ENCODE measurements at places on chromosomes 1 and 21.

DNA sequence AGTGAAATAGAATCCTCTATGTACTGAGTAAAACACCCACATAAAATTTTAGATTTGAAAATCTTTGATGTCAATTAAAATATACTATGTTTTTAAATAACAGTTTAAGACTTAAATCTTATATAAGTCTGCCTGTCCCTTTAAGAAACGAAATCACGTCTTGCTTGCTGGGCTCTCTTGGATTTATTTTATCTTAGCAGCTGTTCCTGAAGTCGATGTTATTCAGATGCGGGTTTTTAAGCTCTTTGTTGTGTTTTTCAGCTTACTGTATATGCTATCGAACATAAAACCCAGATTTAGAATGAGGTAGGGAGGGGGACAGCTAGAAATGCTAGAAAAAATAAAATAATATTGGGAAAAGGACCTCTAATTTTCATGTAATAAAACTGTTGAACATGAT lies 11.1 kb upstream of the SSX2IP start:
- H3K36me3 ChIP-seq, result no peaks in the 10 kb centered on the region
- no peak overlapping the region for H3K4me3 ChIP-seq
- peaks cover 15% of the 10 kb centered on the region for H3K4me1 ChIP-seq
- no peak for DNase-seq
- no peaks in the 10 kb centered on the region for H3K27me3 ChIP-seq

DNA sequence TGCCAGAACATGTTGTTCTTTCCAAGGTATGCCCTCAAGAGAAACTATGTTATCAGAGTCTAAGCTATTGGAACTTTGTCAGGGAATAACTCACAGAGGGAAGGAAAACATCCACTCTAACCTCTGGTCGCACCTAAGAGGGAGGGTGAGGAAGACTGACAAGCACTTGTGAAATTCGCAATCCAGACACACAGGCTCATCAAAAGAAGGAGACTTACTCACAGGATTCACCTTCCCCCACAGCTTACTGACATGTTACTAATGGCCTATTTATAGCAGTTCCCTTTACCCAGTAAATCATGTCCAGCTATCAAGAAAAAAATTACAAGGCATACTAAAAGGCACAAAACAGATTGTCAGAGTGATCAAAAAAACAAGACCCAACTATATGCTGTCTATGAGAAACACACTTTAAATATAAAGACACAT lies 36.9 kb downstream of the WDR64 start:
- H3K4me1 ChIP-seq, result peaks cover 14% of the 10 kb centered on the region
- H3K36me3 ChIP-seq, result no peaks in the 10 kb centered on the region
- peak; percentile 73 for DNase-seq
- H3K4me3 ChIP-seq, result no peak overlapping the region

GRCh38 chr1:184553845-184554244 lies 167.0 kb downstream of the C1orf21 start:
- peaks cover 11% of the 10 kb centered on the region for H3K4me1 ChIP-seq
- no peaks in the 10 kb centered on the region for H3K36me3 ChIP-seq
- DNase-seq, result no peak

- H3K36me3 ChIP-seq, result no peaks in the 10 kb centered on the region
- H3K27ac ChIP-seq, result peak overlapping the region; percentile 97
- H3K4me3 ChIP-seq, result no peak overlapping the region
- H3K4me1 ChIP-seq, result peaks cover 59% of the 10 kb centered on the region
Measured at GRCh38 chr1:85321237-85321964, 45.0 kb upstream of the BCL10 start.

- peaks cover 25% of the 10 kb centered on the region for H3K4me1 ChIP-seq
- no peak overlapping the region for H3K27ac ChIP-seq
- DNase-seq, result no peak
- H3K36me3 ChIP-seq, result peaks cover 28% of the 10 kb centered on the region
- no peaks in the 10 kb centered on the region for H3K27me3 ChIP-seq
- no peak overlapping the region for H3K4me3 ChIP-seq
Measured at GRCh38 chr1:160257411-160258015, 4.8 kb downstream of the DCAF8 start.

- no peaks in the 10 kb centered on the region for H3K27me3 ChIP-seq
- H3K4me3 ChIP-seq, result no peak overlapping the region
- H3K4me1 ChIP-seq, result peaks cover 14% of the 10 kb centered on the region
- H3K27ac ChIP-seq, result no peak overlapping the region
- no peaks in the 10 kb centered on the region for H3K36me3 ChIP-seq
- no peak for DNase-seq
Measured at GRCh38 chr1:102899935-102900334, 208.4 kb downstream of the COL11A1 start.

GRCh38 chr1:31809698-31810097 lies 6.1 kb downstream of the SPOCD1 start:
- H3K4me1 ChIP-seq, result no peaks in the 10 kb centered on the region
- H3K27me3 ChIP-seq, result no peaks in the 10 kb centered on the region
- H3K4me3 ChIP-seq, result no peak overlapping the region

- DNase-seq, result no peak
- no peaks in the 10 kb centered on the region for H3K4me1 ChIP-seq
- no peaks in the 10 kb centered on the region for H3K36me3 ChIP-seq
- no peak overlapping the region for H3K4me3 ChIP-seq
- H3K27me3 ChIP-seq, result no peaks in the 10 kb centered on the region
Measured at GRCh38 chr21:31136891-31137290, 98.6 kb upstream of the KRTAP19-8 start.

DNA sequence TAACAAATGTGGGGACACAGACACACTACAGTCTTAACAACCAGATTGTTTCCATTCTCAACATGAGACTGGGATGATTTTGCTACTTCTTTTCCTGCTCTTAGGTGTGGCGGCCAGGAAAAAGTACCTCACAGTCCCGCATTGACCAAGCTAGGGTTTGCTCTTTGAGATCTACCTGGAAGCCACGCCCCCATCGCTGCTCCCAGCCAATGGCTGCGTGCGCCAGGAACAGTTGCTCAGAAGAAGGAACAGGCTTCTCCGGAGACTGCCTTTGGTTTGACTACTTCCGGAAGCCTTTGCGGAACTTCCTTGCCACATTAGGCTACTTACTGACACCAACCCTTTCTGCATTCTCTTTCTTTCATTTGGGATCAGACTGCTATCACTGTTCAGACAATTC lies 44.2 kb upstream of the PLD5 start:
- no peaks in the 10 kb centered on the region for H3K27me3 ChIP-seq
- no peak overlapping the region for H3K27ac ChIP-seq
- no peaks in the 10 kb centered on the region for H3K4me1 ChIP-seq
- H3K4me3 ChIP-seq, result no peak overlapping the region
- no peaks in the 10 kb centered on the region for H3K36me3 ChIP-seq

GRCh38 chr1:218463194-218464156 lies 118.3 kb downstream of the TGFB2 start:
- no peak overlapping the region for H3K4me3 ChIP-seq
- H3K27me3 ChIP-seq, result no peaks in the 10 kb centered on the region
- H3K27ac ChIP-seq, result peak overlapping the region; percentile 72
- H3K4me1 ChIP-seq, result peaks cover 25% of the 10 kb centered on the region
- no peak for DNase-seq

DNA sequence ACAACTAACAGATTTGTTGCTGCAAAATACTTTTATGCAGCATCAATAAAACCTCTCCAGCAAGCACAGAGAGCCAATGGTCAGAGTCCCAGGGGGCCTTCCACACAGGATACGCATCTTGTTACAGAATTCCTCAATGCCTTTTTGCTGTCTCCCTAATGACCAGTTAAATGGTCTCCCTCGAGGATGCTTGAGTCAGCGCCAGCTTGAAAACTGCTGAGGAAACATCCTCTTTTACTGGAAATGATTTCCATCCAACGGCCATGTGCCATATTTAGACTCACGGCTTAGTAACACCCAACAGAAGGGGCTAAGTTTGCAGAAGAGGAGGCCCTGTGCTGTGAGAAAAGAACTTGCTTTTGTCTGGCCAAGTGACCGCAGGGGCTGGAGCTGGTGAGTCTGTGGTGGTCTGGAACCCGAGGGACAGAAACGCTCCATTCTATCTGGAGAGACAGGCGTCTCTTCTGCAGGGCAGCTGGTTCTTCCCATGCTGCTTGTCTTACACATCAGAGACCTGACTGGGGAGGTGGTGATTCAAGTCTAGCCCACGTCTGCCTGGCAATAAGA lies 496.4 kb downstream of the SETD4 start:
- DNase-seq, result no peak
- no peak overlapping the region for H3K4me3 ChIP-seq
- no peak overlapping the region for H3K27ac ChIP-seq
- H3K27me3 ChIP-seq, result no peaks in the 10 kb centered on the region
- H3K36me3 ChIP-seq, result no peaks in the 10 kb centered on the region

DNA sequence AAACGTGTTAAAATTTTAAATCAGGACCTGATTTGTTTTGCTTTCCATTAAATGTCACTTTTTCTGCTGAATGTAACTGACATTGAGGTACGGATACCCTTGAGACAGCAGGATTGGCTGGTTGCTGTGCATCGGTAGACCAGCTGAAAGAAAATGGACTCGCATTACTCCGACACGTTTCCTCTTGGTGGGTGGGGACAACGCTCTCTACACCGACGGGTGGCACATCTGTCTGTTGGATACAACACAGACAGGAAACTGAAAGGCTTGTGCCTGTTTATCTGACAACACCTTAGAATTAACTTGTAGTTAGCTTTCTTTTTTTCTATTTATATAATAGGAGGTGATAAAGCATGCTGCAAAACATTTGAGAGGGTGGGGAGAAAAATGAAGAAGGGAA lies 19.4 kb downstream of the PRPF38A start:
- no peak for DNase-seq
- H3K27ac ChIP-seq, result no peak overlapping the region
- H3K4me3 ChIP-seq, result no peak overlapping the region
- H3K36me3 ChIP-seq, result peaks cover 61% of the 10 kb centered on the region
- no peaks in the 10 kb centered on the region for H3K27me3 ChIP-seq

- H3K36me3 ChIP-seq, result no peaks in the 10 kb centered on the region
- no peak for DNase-seq
- H3K27me3 ChIP-seq, result no peaks in the 10 kb centered on the region
Measured at GRCh38 chr21:40769231-40769630, 77.7 kb downstream of the DSCAM start.

- peaks cover 30% of the 10 kb centered on the region for H3K36me3 ChIP-seq
- peak overlapping the region; percentile 48 for H3K4me3 ChIP-seq
- DNase-seq, result no peak
Measured at GRCh38 chr21:39350094-39351005, 1.5 kb upstream of the HMGN1 start.

DNA sequence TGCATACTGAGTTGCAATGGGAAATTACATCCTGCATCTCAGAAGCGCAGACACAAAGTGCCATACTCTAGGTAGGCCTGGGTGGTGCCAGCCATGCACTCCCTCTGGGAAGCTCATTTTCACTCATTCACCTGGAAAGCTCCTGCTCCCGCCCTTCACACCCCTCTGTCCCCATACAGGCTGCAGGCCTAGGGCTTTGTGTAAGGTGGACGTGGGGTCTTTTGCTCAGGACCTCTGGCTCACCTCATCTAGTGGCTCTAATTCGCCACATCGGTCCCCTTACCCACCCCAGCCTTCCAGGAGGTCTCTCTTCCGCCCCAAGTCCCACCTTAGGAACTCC lies 751 bp downstream of the MRPS15 start:
- H3K4me3 ChIP-seq, result peak overlapping the region; percentile 91
- peaks cover 10% of the 10 kb centered on the region for H3K4me1 ChIP-seq
- DNase-seq, result no peak
- H3K27ac ChIP-seq, result peak overlapping the region; percentile 64

GRCh38 chr1:47711184-47711847 lies 273.5 kb downstream of the FOXD2 start:
- H3K27ac ChIP-seq, result no peak overlapping the region
- peaks cover 50% of the 10 kb centered on the region for H3K27me3 ChIP-seq
- DNase-seq, result no peak
- no peaks in the 10 kb centered on the region for H3K36me3 ChIP-seq
- no peaks in the 10 kb centered on the region for H3K4me1 ChIP-seq

GRCh38 chr1:183783342-183783741 lies 21.6 kb upstream of the RGL1 start:
- no peaks in the 10 kb centered on the region for H3K27me3 ChIP-seq
- no peak overlapping the region for H3K4me3 ChIP-seq
- no peaks in the 10 kb centered on the region for H3K4me1 ChIP-seq
- H3K36me3 ChIP-seq, result no peaks in the 10 kb centered on the region

DNA sequence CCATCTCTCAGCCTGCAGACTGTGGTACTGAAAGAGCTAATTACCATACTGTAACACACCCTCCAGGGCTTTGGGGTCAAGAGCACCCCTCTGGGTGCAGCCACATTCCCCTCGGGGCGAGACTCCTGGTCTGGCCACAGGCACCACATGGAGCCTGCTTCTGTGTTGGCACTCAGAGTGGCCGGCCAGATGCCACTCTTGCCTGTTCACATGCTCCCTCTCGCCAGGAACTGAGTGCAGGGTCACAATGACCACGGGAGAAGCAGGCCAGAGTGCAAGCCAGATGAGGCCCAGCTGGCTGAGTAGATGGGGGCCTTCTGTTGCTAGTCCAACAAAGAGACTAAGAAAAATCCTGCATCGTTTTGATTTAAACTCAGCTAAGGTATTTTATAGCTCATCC lies 864.0 kb downstream of the KCNT2 start:
- no peaks in the 10 kb centered on the region for H3K36me3 ChIP-seq
- no peak overlapping the region for H3K27ac ChIP-seq
- H3K27me3 ChIP-seq, result no peaks in the 10 kb centered on the region
- no peak overlapping the region for H3K4me3 ChIP-seq

DNA sequence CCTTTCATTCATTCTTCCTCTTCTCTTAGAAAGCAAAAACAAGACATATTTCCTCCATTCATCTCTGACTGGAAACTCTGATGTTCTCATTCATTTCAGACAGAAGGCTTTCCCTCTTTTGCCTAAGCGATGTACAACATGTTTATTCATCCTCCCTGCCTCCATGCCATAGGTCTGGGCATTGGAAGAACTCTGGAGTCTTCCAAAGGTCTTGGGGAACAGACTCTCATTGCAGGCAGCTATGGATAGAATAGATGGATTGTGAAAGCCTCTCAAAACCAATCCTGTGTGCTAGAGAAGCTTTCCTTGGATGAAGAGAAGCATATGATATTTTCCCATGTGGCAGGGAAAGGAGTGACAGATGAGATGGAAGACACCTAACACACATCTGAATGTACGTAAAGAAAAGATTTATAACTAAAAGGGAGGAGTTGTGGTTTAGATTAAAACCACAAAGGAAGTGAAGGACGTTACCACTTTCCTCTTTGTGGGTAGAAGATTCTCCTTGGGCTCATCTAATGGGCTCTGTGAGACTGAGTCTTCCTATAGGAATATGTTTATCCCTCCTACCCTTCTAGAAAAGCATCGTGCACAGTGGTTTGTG lies 38.7 kb downstream of the BCL9 start:
- no peak overlapping the region for H3K4me3 ChIP-seq
- no peak overlapping the region for H3K27ac ChIP-seq
- H3K27me3 ChIP-seq, result no peaks in the 10 kb centered on the region
- H3K36me3 ChIP-seq, result no peaks in the 10 kb centered on the region
- DNase-seq, result no peak
- H3K4me1 ChIP-seq, result no peaks in the 10 kb centered on the region

DNA sequence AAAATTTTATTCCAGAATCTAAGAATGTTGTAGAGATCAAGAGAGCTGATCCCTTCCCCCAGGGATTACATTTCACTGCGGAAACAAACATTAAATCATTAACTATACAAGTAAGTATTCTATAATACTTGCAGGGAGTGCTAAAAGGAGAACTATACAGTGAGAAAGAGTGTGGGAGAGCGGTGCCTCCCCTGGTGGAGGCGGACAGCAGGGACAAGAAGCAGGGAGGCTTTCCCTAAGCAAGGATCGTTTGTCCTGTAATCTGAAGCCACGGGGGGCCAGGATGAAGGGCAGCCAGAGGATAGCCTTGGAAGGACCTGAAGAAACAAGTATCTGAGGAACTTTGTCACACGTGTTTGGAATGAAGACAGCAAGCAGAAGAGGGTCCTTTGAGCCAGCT lies 40.1 kb downstream of the SLC9C2 start:
- no peak for DNase-seq
- no peaks in the 10 kb centered on the region for H3K36me3 ChIP-seq

Data from RWPE2 (cell line).